ENCODE measurements at places on chromosomes 1 and 21. TPM values are rescaled to one million over a fixed set of nuclear protein-coding genes. Genes with fewer than 3 reads are reported as not detected.

DNA sequence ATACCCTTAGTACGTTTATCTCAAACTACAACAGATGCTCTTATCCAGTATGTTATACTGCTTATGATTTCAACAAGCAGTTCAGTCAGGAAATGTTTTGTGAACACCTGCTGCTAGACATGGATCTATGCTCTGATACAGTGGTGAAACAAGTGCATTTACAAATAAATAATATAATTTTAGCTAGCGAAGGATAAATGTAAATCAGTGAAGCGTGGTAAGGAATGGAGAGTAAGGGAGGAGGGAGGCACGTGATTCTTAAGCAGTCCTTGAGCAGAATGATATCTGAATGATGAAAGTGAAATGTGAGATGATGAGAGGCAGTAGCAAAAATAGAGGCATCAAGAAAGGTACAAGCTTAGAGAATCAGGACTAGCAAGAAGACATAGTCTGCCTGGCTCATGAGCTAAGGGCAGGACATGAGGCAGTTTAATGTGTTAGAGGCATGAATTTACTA lies 6.3 kb downstream of the TSNAX start:
- DNase-seq: no peak

DNA sequence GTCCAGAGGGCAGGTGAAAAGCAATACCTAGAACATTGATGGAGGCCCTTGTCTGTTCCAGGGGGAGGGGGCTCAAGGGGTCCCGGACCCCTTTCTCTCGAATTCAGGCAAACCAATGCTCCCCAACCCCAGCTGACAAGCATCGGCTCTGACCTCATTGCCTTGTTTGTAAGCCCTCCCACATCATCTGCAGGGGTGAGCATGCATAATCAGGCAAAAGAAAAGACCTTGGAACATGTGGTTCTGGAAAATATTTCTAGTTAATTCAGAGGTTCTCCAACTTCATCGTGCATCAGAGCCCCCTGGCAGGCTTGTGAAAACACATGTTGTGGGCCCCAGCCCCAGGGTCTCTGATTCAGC lies 231.3 kb downstream of the TOMM20 start:
- DNase-seq: no peak

- no peak for DNase-seq
Observed at GRCh38 chr1:79695138-79695537, 688.6 kb upstream of the ADGRL4 start.

Gene KPRP
- total RNA-seq: not detected

Gene DFFA
- 32.0 TPM for total RNA-seq

DNA sequence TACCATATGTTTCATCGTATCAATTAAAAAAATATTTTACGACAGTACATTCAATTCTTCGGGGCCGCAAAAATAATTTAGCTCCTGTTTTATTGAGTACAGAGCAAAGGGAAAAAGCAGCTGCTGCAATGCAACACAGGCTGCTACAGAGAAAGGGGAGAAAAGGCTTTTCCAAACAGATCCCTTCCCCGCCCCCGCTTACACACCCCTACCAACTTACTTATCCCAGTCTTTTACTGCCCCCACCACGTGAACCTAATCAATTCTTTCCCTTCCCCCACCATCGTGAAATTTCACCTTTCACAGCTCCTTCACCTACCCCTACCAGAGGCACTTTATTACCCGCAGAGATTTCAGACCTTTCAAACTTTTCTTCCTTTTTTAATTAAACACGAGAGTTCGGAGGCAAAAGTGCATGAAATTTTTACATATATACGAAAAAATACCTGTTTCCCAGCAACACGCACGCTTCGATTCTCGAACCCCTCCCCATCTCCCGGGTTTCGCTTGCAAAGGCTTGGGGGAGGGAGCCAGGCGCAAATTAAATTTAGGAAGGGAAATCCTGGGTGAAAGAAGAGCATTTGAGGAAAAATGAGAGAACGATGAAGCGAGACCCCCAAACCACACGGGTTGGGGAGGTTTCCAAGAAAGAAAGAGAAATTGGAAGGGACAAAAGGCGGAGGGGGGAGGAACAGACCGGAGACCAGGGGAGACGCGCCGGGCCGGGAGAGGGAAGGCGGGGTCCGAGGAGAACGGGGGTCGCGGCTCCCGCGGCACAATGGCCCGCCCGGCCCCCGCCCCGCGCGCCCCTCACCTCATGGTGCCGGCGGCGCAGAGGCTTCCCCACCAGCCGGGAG lies 823 bp downstream of the ENAH start:
- DNase-seq: no peak

Gene TNFRSF25
- 90.0 TPM for total RNA-seq

GRCh38 chr1:195466639-195467038 lies 1141.6 kb downstream of the KCNT2 start:
- no peak for DNase-seq

Gene IGSF5
- total RNA-seq: not detected

Gene CEP104
- total RNA-seq: 29.0 TPM

DNA sequence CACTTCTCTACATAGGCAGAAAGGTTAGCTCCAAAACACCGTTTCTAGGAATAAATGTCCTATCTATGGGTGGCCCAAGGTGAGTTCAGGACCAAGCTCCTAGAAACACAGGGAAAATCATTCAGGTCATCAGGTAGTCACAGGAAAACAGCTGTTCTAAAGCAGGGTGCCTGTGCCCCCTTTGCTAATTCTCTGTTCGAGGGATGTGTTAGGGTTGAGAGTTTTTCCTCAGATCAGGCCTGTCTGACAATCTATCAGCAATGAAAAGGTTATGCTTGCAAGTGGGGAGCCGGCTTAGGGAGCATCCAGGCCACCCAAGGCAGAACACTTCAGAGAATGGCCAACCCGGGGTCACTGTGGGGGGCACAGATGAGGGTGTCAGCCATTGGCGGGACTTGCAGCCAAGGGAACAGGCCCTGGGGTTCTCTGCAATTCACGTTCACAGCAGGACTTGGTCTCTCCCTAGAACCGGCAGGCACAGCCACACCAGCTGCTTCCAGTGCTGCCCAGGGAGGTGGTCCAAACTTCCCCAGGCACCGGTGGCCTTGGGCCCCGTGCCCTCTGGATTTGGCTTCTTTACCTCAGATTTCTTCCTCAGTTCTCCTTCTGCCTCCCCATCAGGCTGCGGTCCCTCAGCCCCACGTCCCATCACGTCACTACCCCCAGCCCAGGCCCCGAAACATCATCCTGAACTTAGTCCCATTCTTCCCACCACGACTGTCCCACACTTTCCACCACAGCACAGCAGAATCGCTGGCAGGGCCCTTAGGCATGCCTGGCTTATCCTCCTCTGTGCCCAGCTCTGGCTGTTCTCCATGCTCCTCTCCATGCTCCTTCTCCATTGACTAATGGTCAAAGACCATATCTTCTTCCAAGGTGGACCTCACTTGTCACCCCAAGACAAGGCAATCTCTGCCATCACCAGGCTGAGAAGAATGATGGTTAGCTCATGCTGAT lies 11.0 kb downstream of the CD2 start:
- no peak for DNase-seq

- DNase-seq: no peak
Observed at GRCh38 chr21:35843911-35844667, 216.2 kb downstream of the SETD4 start.

Gene PKLR
- total RNA-seq: not detected

DNA sequence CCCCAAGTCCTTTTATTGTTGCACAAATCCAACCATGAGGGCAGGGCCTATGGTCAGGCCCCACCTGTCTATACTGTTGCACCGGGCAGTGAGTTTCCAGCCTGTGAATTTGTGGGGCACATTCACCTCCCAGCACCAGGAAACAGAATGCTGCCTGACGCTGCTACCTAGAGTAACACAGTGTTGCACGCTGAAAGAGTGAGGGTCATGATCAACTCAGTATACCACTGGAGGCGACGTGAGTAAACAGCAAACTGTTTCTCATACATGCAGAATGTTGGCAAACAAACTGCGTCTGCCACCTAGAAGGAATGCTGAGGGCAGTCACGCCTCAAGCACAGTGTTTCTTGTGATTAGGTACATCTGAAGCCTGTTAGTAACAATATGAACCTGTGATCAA lies 13.4 kb upstream of the LRRC47 start:
- no peak for DNase-seq

DNA sequence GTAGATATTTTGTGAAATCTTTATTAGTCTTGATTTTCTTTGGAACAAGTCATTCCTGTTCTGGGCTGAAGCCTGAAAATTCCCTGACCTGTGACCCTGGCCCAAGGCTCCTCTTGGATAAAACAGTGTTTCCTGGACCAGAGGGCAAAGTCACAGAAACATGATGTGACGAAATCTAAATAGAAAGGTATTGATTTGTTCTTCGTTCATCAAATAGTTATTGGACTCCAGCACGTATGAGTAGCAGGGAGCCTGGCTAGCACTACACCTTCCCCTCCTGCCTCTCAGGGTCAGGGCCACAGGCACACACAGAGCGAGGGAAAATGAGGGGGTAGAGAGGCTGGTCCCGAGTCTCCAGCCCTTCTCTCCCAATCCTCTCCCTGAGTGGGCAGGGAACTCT lies 1.7 kb upstream of the CLDN14 start:
- DNase-seq: no peak

DNA sequence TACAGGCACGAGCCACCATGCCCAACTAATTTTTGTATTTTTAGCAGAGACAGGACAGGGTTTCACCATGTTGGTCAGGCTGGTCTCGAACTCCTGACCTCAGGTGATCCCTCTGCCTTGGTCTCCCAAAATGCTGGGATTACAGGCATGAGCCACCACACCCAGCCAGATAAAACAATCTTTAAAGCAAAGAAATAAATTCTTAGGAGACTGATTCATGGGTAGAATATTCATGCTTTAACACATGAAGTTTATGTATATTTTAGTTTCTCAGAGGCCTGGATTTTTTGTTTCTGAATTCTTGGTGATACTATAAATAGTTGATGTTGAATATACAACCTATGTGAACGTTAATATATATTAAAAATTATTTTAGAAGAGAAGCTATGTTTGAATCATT lies 127.4 kb upstream of the KIAA1614 start:
- DNase-seq: no peak

DNA sequence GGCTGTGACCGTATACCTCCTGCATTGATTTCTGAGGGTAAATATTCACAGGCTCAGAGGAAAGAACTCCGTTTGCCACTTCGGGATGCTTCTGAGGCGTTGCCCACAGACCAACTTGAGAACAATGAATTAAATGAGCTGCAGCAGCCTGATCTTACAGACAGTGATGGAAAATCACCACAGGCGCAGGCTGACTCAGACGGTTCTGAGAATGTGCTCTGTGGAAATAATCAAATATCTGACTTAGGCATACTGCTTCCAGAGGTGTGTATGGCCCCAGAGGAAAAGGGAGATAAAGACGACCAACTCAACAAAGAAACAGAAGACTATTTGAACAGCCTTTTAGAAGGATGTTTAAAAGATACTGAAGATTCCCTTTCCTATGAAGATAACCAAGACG lies 76.7 kb upstream of the SCCPDH start:
- DNase-seq: no peak

DNA sequence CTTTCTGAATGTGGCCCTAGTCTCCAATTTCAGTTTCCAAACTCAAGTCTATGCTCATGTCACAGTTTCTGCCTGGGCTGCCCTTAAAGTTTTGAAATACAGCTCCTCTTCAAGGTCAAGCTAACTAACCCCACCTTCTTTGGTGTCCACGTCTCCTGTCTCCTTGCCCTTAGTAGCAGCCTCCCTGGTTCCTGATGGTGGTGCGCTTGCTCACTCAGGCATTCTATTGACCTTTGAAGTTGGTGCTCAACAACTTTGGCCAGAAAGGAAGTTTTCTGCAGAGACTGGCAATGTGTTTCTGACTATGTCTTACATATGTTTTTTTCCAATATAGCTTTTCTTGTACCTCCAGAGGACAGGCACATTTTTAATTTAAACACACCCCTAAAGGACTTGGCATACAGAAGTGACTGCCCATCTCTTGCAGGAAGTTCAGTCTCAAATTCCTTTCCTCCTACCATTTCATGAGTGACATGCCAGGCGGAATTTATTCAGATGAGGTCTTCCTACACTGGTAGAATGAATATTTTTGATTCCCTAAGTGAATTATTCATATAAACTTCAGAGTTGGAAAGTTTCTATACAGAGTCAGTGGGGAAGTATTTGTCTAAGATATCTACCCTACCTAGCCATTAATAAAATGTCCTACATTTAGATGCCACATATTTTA lies 364.3 kb upstream of the USP24 start:
- DNase-seq: no peak

GRCh38 chr1:119374208-119374874 lies 5.8 kb downstream of the HAO2 start:
- no peak for DNase-seq

DNA sequence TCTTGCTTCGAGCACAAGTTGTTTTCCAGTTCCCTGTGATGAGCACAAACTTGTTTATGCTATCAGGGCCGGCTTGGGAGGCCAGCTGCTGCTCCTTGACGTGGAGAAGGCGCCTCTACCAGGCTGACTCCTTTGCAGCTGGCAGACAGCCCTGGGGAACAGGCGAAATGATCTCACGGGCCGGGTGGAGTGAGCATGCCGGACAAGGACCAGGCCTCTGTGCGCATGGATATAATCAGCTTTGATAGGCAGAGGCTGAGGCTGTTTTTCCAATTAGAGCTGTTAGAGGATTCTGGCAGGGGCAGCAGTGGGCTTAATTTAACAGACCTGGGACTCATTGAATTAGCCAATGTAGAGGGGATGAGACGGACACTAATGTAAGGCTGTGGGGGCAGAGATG lies 38.9 kb downstream of the FAM163A start:
- no peak for DNase-seq

- no peak for DNase-seq
Observed at GRCh38 chr1:230459465-230459864, 33.3 kb upstream of the PGBD5 start.

Gene PDIK1L
- 14.9 TPM for total RNA-seq

DNA sequence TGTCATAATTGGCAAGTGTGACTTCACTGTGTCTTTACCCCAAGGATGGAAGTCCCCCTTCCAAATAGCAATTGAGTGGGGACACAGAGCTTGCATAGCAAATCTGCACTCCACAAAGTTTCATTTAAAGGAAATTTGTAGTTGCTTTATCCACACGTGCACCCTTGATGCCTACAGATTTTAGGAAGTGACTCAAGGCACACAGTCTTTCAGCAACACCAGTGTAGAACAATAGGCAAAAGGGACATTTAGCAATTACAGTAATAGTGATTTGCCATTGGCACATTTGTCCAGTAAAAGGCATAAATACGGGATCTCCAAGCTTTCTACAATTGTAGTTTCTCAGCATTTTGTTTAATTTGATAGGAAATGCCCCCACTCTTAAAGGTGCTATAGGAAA lies 43.4 kb upstream of the KAZN start:
- DNase-seq: no peak

- no peak for DNase-seq
Observed at GRCh38 chr1:82279241-82279640, 478.5 kb downstream of the ADGRL2 start.

DNA sequence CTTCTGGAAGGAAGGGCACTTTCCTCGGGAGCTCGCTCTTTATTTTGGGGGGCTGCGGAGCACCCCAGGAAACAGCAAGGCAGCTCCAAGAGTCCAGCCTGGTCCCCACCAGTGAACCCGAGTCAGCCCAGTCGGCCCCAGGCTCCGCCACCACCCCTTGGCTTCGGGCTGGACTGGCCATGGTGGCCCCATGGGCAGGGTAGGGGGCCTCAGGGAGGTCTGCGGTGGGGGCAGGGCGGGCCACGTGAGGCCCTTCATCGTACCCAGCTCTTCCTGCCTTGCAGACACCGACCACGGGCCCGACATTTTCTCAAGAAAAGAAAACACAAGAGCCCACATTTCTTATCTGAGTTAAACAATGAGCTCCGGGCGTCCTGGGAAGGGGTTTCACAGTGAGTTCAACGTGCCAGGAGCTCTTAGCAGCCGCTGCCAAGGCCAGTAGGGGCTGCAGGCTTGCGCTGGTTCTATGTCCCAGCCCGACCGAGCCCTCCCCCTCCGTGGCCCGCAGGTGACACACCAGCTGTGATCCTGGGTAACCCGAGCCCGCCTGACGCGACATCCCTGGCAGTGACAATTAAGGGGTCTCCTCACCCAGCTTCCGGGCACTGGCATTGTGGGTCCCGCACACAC lies 66.2 kb downstream of the PRDM16 start:
- no peak for DNase-seq
